Right atrium auricular region (tissue), 2 donors: ENCODE measurements at places on chromosomes 11 and 22. TPM values are rescaled to one million over a fixed set of nuclear protein-coding genes. Genes with fewer than 3 reads are reported as not detected.

The TTC28 gene
- total RNA-seq: 22.1 TPM

The VSIG2 gene
- total RNA-seq: 6.3 TPM

The ANAPC15 gene
- total RNA-seq: 30.0 TPM

The ENTHD1 gene
- not detected for total RNA-seq

The OR8D1 gene
- not detected for total RNA-seq

The SCARF2 gene
- 6.5 TPM for total RNA-seq

The OR4A15 gene
- not detected for total RNA-seq

The VSIG10L2 gene
- total RNA-seq: not detected

The LAMTOR1 gene
- total RNA-seq: 103 TPM

The JAM3 gene
- total RNA-seq: 38.1 TPM

The ART1 gene
- total RNA-seq: not detected

The RASSF7 gene
- total RNA-seq: 8.5 TPM

The PRSS23 gene
- total RNA-seq: 22.1 TPM

The FGF3 gene
- not detected for total RNA-seq

The PHOX2A gene
- not detected for total RNA-seq

The BDNF gene
- total RNA-seq: 0.20 TPM

The OR4C46 gene
- total RNA-seq: not detected

The CTSW gene
- 0.39 TPM for total RNA-seq

The DRAP1 gene
- 83.1 TPM for total RNA-seq

The MIAT gene
- total RNA-seq: 2.0 TPM

The ESRRA gene
- 164 TPM for total RNA-seq

The PVALB gene
- not detected for total RNA-seq

The MED17 gene
- total RNA-seq: 15.9 TPM

The SHISA8 gene
- total RNA-seq: 0.67 TPM

The PAMR1 gene
- 15.3 TPM for total RNA-seq

The SCGB1A1 gene
- not detected for total RNA-seq

The WBP2NL gene
- 0.22 TPM for total RNA-seq

The HTR3B gene
- total RNA-seq: not detected

The MEI1 gene
- total RNA-seq: 0.71 TPM

The CBLIF gene
- not detected for total RNA-seq

The CCDC82 gene
- 9.6 TPM for total RNA-seq

The KCNK4 gene
- total RNA-seq: not detected

The OR51E2 gene
- total RNA-seq: 0.15 TPM

The MRGPRX1 gene
- not detected for total RNA-seq

The CD6 gene
- 0.48 TPM for total RNA-seq

The TPBGL gene
- 0.12 TPM for total RNA-seq

The CTTN gene
- total RNA-seq: 67.0 TPM

The HEPHL1 gene
- not detected for total RNA-seq

The RCOR2 gene
- 1.7 TPM for total RNA-seq

The ARL2 gene
- total RNA-seq: 155 TPM

The CCDC15 gene
- total RNA-seq: 0.24 TPM

The SPON1 gene
- 27.0 TPM for total RNA-seq

The GUCD1 gene
- total RNA-seq: 147 TPM

The KCNQ1 gene
- 25.1 TPM for total RNA-seq

The P4HA3 gene
- 0.75 TPM for total RNA-seq

The UCP3 gene
- 1.1 TPM for total RNA-seq

The PRG3 gene
- not detected for total RNA-seq
